ENCODE measurements at places on chromosomes 2 and 18. TPM values are rescaled to one million over a fixed set of nuclear protein-coding genes. Genes with fewer than 3 reads are reported as not detected.

DNA sequence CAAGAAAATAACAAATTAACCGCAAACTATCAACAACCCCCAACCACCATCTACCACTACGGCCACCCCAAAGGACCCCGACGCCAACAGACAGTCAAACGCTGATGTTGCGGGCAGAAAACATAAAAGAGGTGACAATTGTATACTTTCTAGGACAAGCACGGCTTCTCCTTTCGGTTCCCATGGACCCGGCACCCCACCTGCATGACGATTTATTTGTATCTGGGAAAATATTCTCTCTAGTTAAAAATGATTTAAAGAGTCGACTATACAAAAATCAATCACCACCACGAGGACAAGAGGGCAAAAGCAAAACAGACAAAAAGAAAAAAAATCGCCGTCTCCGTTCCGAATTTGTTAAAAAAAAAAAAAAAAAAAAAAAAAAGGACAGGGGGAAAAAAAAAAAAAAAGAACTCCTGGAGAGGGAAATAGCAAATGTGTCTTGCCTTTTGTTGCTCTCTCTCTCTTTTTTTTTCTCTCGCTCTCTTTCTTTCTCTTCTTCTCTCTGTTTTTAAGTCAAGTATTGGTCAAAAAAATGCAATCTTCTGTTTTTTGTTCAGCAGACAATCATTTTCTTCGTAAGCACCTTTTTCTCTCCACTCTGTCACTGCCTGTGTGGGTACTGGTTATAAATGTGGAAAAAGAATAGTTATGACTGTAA lies 3.6 kb downstream of the SIX3 start:
- DNase-seq: no peak

DNA sequence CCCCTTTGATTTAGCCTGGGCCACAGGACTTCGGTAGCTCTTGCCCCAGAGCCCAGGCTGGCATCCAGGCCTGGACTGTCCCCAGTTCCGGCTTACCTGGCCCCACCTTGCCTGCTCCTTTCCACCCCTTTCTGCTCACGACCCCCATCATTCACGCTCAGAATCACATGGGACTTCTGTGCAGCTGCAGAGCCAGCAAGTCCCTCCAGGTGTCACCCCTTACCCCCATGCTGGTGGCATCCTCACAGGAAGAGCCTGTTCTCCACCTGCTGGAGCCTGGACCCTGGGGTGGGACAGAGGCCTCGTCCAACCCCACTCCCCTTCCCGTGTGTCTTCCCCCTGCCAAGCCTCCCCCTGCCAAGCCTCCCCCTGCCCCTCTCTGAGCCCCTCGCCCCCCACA lies 7.9 kb upstream of the KCNIP3 start:
- DNase-seq: no peak

The MBOAT2 gene
- total RNA-seq: 22.6 TPM

DNA sequence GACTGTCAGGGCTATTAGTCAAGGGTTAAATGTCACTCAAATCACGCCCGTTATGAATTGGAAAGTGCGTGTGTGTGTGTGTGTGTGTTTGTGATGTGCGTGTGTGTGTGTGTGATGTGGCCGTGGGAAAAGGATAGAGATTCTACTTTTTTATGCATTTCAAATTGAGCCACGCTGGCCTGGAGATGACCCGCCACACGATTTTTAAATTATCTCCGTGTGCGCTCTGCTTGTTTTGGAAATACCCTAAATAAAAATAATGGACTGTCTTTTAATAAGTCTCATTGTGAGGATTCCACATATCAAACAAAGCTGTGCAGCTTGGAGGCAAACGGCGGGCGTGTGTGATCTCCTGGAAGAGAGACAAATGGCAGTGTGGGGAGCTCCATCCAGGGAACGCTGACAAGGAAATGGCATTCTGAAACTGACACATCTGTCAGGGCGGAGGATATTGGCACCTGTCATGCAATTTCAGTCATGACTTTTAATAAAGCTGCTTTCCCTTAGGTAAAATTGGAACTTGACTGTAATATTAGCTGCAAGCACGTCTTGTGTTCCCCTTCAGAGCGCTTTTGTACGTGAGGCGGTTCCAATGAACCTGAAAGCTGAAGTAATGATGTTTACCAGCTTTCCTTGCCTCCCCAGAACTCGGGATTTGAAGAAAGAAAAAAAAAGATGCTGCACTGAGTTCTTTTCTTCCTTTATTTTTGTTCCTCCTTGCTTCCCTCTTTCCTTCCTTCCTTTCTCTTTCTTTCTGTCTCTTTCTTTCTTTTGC lies 381.8 kb upstream of the SMIM21 start:
- DNase-seq: no peak

The ADRA2B gene
- total RNA-seq: not detected

- DNase-seq: no peak
Measured at GRCh38 chr2:198213253-198213652, 408.9 kb downstream of the PLCL1 start.

The RFX8 gene
- 27.8 TPM for total RNA-seq

GRCh38 chr2:70655786-70656185 lies 102.2 kb upstream of the TGFA start:
- no peak for DNase-seq

DNA sequence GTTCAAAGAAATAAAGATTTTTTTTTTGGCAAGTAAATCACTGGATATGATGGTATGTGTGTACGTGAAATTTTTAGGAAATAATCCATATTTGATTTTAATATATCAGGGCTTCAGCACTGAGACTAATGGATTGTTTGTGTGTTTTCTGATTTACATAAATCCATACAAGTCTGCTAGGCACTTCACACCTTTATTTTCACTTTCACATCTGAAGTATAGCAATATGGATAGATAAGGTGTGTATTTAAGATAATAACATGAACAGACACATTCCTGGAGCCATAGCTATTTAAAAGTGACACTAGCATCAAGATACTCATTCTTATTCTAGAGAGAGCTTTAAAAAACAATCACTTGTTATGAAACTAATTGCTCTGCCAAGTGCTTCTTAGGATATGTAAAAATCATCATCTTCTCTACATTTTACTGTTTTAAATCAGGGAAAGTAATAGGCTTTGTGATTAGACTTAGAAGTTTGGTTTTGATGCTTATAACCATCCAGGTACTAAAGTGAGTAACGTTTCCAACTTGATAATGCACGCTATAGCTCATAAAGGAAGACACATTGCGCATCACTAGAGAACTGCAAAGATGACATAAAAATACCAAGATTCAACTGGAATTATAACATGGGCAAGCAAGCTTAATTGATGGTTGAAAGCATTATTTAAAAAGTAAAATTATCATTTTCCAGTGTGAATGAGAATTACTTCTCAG lies 208.9 kb downstream of the ZEB2 start:
- DNase-seq: no peak

GRCh38 chr2:98769784-98770183 lies 38.9 kb upstream of the MGAT4A start:
- no peak for DNase-seq

DNA sequence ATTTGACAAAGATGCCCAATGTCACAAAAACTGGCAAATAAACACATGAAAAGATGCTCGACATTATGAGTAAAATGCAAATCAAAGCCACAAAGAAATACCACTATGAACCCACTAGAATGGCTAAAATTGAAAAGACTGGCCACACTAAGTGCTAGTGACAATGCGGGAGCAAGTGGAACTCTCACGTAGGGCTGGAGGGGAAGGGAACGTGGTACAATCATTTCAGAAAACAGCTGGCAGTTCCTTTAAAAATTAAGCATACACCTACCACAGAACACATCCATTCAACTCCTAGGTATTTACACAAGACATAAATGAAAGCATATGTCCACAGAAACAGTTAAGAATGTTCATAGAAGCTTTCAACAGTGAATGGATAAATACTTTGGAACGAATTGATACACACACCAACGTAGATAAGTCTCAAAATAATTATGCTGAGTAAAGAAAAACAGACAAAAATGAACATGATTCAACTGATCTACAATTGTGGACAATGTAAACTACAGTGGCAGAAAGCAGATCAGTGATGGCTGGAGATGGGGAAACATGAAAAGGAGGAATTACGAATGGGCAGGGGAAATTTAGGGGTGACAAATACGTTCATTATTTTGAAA lies 71.7 kb downstream of the MYOM1 start:
- no peak for DNase-seq

DNA sequence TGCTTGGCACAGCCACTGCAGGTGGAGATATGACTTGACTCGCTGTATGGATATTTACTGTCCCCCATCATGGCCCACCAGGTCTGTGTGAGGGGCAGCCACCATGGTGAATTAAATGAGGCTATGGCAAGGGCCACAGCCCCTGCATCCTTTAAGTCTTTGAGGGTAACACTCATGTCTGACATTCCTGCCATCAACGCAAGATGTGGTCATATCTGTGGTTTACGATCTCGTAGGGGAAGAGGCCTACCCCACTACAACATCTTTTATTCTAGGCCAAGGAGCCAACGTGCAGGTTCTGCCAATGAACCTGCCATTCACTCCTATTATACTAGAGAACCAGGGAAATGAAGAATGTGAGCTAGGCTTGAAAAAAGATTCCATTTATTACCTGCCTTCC lies 381.6 kb upstream of the ID2 start:
- DNase-seq: no peak

DNA sequence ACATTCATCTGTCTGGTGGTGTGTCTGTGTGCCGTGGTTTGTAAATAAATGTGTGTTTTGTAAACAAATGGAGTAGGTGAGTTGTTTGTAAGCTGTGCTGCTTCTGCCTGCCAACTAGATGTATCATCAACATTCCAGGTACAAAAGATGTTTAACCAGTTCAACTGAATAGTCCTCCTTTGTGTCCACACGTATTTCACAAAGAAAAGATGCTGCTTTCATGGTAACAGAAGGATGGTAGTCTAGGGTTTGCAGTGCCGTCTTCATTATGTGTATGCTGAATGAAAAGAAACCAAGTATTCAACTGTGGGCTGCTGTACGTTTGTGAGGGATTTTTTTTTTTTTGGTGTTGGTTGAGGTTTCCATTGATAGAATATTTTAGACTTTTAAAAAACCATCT lies 72.1 kb downstream of the CAMKMT start:
- DNase-seq: no peak

The UGT1A4 gene
- not detected for total RNA-seq

GRCh38 chr18:46856973-46857372 lies 60.3 kb downstream of the PIAS2 start:
- peak; percentile 53 for DNase-seq

DNA sequence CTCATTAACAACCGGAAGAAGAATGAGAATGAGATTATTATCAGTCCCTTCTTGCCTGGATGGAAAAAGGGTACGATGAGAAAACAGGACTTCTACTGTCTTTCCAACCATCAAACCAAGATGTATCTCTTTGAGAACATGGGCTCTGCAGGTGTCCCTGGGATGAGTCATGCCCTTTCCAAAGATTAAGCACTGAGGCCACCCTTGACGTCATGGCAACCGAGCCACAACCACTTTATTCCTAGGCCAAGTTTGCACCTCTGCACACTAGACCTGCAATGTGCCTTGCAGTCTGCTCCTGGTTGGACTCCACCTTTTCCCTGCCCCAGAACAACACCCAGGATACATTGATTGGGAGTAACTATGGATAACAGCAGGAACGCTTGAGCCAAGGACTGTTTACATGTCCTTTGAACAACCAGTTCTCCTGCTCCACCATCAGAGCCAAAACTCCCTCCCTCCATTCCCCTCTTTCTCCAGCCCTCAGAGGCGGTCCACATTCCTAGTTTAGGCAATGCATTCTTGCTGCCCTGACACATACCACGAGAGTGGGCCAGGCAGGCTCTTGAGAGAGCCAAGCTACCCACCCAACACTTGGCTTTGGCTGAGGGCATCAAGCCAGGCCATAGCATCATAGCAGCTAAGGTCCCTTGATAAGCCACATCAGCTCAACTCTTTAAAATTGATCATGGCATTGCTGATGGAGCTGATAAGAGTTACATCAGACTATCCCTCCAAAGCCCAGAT lies 310.7 kb downstream of the TNS1 start:
- DNase-seq: no peak

The PLGLB1 gene
- total RNA-seq: 0.96 TPM

The CHMP3 gene
- 92.5 TPM for total RNA-seq

DNA sequence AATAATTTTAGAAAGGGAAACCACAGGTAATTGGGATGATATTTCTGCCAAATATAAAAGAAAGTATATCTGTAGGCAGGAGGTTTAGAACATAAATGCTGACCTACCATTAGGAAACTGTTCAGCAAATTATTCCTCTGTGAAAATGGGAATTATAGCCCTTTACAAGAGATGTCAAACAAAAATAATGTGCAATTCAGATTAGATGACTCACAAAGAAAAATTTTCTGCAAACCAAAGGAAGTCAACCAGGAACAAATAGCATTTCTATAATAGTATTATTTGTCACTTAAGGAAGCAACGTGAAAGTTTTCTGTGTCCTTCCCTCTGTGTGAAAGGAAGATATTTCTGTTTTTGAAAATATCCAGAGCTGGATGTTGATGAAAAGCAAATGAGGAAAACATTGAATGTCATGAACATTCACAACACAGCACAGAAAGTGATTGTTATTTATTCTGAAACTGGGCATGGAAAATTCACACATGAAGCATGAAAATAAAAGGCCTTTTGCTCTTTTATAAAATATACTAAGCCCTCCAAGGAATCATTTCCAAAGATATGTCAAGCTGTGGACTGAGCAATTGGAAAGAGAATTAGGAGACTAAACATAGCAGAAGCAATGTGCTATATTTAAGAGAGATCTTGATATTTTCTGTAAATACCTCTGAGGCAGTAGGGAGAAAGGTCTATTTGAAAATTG lies 57.9 kb upstream of the SPHKAP start:
- DNase-seq: no peak

The XPO1 gene
- 187 TPM for total RNA-seq

The ZNF519 gene
- total RNA-seq: 7.5 TPM

The GALR1 gene
- not detected for total RNA-seq

GRCh38 chr2:37556256-37556655 lies 115.2 kb downstream of the CDC42EP3 start:
- DNase-seq: no peak

DNA sequence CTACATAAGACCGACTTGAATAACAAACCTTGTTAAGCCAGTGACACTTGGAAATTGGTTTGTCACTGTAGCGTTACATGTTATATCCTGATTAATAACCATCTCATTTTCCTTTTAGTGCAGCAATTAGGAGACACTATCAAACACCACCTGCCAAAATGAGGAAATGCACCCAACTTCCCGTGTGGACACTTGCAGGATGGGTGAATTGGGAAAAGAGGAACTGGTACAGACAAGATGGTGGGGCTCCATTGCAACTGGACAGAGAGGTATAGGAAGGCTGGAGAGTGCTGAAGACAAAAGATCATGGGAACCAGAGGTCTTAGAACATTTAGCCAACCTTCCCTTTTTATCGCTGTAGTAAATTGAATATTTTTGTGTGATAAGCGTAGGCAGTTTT lies 816.3 kb upstream of the HS6ST1 start:
- no peak for DNase-seq

The RBM43 gene
- total RNA-seq: 3.0 TPM

GRCh38 chr2:54461261-54461660 lies 5.1 kb downstream of the SPTBN1 start:
- DNase-seq: peak; percentile 91

Data from LHCN-M2 (cell line).